ENCODE measurements at places on chromosomes 3 and 15. TPM values are rescaled to one million over a fixed set of nuclear protein-coding genes. Genes with fewer than 3 reads are reported as not detected.

GRCh38 chr3:184077881-184078280 is 19.0 kb upstream of the HTR3E start:
- no peak for DNase-seq
- no peaks in the 10 kb centered on the region for H3K36me3 ChIP-seq
- no peak overlapping the region for H3K4me3 ChIP-seq
- no peaks in the 10 kb centered on the region for H3K4me1 ChIP-seq

- H3K4me3 ChIP-seq: no peak overlapping the region
- H3K27me3 ChIP-seq: no peaks in the 10 kb centered on the region
- DNase-seq: no peak
- no peaks in the 10 kb centered on the region for H3K4me1 ChIP-seq
- no peaks in the 10 kb centered on the region for H3K36me3 ChIP-seq
These were observed 32.5 kb upstream of the DCLK3 start for GRCh38 chr3:36796881-36797280.

GRCh38 chr3:45592405-45592804 is 2.1 kb upstream of the LIMD1 start:
- H3K27me3 ChIP-seq: no peaks in the 10 kb centered on the region
- H3K27ac ChIP-seq: peak overlapping the region; percentile 94
- DNase-seq: no peak

DNA sequence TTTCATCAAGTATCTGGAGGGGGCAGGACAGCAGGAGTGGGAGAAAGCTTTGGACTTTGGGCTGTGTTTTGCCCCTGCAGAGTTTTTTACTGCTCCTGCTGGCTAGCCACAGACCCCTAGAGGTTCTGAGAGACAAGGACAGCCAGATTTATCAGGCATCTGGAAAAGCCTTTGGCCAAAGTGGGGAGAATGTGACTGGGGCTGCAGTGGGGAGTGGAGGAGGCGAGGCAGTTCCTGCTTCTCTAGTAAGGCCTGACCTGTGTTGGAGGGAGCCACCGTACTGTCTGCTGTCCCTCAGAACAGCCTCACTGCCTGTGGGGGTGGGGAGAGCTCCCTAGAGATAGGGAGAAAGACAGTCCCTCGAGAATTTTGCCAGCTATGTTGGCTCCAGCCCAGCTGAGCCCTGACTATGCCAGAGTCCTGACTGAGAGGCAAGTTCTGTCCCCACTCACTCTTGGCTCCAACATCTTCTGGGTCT is 2.2 kb downstream of the ALPK3 start:
- no peaks in the 10 kb centered on the region for H3K27me3 ChIP-seq
- H3K36me3 ChIP-seq: no peaks in the 10 kb centered on the region
- H3K4me3 ChIP-seq: no peak overlapping the region
- H3K4me1 ChIP-seq: peaks cover 68% of the 10 kb centered on the region

- no peaks in the 10 kb centered on the region for H3K27me3 ChIP-seq
- H3K4me1 ChIP-seq: no peaks in the 10 kb centered on the region
- no peak for DNase-seq
- H3K36me3 ChIP-seq: no peaks in the 10 kb centered on the region
These were observed 28.5 kb upstream of the TOP2B start for GRCh38 chr3:25693238-25693637.

DNA sequence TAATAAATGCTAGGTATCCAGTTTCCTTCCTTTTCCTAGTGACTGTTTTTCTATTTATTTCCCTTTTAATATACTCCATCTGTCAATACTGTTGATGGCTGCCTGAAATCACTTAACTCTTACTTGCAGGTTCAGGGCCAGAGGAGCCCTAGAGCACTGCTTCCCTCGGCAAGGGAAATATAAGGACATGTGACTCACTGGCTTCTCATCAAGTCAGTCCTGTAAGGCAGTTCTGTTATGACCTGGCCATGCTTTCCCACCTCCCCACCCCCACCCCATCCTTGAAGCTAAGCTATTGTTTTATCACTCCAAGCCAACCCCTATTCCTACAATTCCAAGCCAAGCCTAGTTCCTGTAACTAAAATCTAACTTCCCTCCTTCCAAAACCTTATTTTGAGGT is 800.7 kb downstream of the ROBO1 start:
- H3K4me3 ChIP-seq: no peak overlapping the region
- H3K27ac ChIP-seq: no peak overlapping the region
- H3K36me3 ChIP-seq: no peaks in the 10 kb centered on the region
- no peaks in the 10 kb centered on the region for H3K4me1 ChIP-seq
- DNase-seq: no peak

GRCh38 chr15:92091155-92091734 is 237.7 kb downstream of the SLCO3A1 start:
- H3K4me1 ChIP-seq: peaks cover 13% of the 10 kb centered on the region
- H3K4me3 ChIP-seq: no peak overlapping the region
- H3K27ac ChIP-seq: no peak overlapping the region
- H3K27me3 ChIP-seq: no peaks in the 10 kb centered on the region
- DNase-seq: peak; percentile 63
- peaks cover 8% of the 10 kb centered on the region for H3K36me3 ChIP-seq

DNA sequence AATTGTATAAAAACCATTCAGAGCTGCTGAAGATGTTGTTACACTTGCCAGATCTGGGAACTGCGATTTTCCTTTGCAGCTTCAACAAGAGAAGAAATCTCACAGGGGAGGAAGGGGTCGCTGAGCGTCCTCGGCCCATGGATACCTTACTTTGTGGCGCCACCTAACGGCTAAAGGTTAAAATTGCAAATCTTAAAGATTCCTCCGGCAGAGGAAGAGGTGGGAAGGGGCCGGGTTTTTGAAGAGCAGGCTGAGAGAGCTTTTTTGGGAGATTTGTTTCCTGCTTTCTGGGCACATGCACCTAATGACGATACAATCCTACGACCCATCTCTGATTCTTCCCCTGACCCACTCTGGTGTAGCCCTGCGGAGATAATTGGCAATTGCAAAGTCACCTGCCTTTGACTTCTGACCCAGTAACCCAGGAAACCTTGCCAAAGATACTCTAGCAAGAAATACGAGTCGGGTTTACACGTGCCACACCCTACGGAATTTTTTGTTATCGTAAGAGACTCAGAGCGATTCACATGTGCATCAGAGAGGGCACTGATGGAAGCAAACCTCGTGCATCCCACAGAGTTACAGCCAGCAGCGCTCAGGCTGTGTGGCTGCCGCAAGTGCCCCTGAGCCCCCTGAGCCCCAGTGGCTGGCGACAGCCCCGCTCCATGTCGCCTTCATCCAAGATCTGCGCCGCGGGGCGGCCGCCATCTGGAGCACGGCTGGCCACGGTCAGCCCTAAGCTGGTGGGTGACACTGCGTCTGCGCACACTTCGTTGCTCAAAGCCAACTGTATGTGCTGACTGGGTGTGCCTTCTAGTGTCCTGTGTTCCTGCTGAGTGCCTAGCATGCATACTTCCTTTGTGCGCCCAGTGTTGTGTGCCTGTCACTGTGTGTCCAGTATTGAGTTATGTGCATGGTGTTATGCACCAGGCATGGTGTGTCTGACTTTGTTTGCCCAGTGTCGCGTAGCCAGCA is 55.2 kb upstream of the CHRNA7 start:
- no peak for DNase-seq
- no peaks in the 10 kb centered on the region for H3K36me3 ChIP-seq
- no peak overlapping the region for H3K4me3 ChIP-seq
- H3K27me3 ChIP-seq: peaks cover 43% of the 10 kb centered on the region

GRCh38 chr15:99504823-99505551 is 60.8 kb upstream of the MEF2A start:
- peaks cover 66% of the 10 kb centered on the region for H3K4me1 ChIP-seq
- DNase-seq: no peak
- no peaks in the 10 kb centered on the region for H3K36me3 ChIP-seq
- H3K27me3 ChIP-seq: no peaks in the 10 kb centered on the region

DNA sequence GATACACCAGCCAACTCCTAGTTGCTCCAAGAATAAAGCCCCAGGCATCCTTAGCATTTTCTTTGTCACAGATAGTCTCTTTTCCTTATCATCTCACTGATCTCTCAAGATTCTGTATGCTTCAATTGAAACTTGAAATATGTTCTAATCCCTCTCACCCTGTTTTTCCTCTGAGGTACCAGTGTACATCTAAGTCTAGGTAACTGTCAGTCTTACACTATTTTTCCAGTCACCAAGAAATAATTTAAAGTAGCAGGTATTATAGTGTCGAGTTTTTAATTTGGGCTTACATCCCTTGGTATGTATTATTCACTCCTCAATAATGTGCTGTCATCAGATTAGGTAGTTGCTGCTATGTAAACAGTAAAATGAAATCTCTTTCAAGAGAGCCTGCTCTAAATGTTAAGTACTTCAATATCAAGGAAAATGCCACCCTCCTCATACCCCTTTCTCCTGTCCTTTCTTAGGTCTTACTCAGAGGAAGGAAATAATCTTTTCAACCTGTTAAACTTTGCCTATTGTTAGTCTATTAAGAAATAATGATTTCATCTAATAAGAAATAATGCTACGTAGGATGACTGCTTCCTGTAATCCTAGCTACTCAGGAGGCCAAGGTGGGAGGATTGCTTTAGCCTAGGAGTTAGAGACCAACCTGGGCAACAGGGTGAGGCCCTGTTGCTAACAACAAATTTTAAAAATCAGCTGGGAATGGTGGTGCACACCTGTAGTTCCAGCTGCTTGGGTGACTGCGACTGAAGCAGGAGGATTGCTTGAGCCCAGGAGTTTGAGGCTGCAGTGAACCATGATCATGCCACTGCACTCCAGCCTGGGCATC is 39.8 kb downstream of the TSC22D2 start:
- H3K4me3 ChIP-seq: no peak overlapping the region
- no peaks in the 10 kb centered on the region for H3K27me3 ChIP-seq
- H3K4me1 ChIP-seq: peaks cover 32% of the 10 kb centered on the region
- DNase-seq: no peak
- H3K27ac ChIP-seq: no peak overlapping the region
- no peaks in the 10 kb centered on the region for H3K36me3 ChIP-seq

The HYAL3 gene
- total RNA-seq: 4.0 TPM

The PTPN23 gene
- total RNA-seq: 40.4 TPM

The ALDH1A3 gene
- total RNA-seq: 9.7 TPM

The CLCN2 gene
- total RNA-seq: 4.4 TPM

The MAP1A gene
- 7.1 TPM for total RNA-seq

The A4GNT gene
- 0.41 TPM for total RNA-seq

The NIPA2 gene
- total RNA-seq: 43.6 TPM

The GOLGA8G gene
- not detected for total RNA-seq
